NCI-H460 (cell line): ENCODE measurements at places on chromosomes 16 and 17. TPM values are rescaled to one million over a fixed set of nuclear protein-coding genes. Genes with fewer than 3 reads are reported as not detected.
A peak's percentile ranks its signal among the peaks of the same experiment; 100 is the strongest.

GRCh38 chr16:49287572-49287971 lies 5.9 kb upstream of the CBLN1 start:
- no peak for DNase-seq

- DNase-seq: no peak
These were observed 2.3 kb upstream of the ALKBH5 start for GRCh38 chr17:18181358-18181757.

GRCh38 chr16:47578573-47578972 lies 117.4 kb downstream of the PHKB start:
- no peak for DNase-seq

GRCh38 chr16:15495898-15496297 lies 61.5 kb downstream of the BMERB1 start:
- no peak for DNase-seq

GRCh38 chr16:56610017-56610608 lies 1.7 kb downstream of the MT2A start:
- DNase-seq: peak; percentile 54

GRCh38 chr17:35716897-35717465 lies 14.5 kb upstream of the RASL10B start:
- no peak for DNase-seq

- no peak for DNase-seq
These were observed 4.0 kb downstream of the BPTF start for GRCh38 chr17:67829331-67829730.

DNA sequence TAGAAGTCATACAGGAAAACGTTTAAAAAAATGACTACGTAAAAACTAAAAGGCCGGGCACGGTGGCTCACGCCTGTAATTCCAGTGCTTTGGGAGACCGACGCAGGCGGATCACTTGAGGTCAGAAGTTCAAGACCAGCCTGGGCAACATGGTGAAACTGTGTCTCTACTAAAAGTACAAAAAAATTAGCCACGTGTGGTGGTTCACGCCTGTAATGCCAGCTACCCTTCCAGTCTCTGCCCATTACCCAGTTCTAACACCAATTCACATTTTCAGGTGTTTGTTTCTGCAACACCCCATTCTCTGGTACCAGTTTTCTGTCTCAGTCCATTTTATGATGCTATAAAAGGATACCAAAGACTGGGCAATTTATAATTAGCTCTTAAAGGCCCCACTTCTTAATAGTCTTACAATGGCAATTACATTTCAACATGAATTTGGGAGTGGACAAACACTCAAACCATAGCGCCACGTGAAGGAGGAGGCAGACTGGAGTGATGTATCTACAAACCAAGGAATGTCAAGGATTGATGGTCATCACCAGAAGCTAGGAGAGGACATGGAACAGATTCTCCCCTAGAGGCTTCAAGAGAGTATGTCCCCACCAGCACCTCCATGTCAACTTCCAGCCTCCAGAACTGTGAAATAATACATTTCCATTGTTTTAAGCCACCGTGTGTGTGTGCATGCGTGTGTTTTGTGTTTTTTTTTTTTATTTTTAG lies 791 bp upstream of the C17orf75 start:
- DNase-seq: no peak

GRCh38 chr16:75248142-75248535 lies 3.3 kb downstream of the BCAR1 start:
- no peak for DNase-seq

CCL7 gene
- not detected in 2 replicates for total RNA-seq

NUBP1 gene
- 22.9 and 24.1 TPM in 2 replicates for total RNA-seq

NXPH3 gene
- total RNA-seq: 0.40 TPM in 1 of 2 replicates, not detected in the other

GRCh38 chr17:74531231-74531761 lies at the start of gene CD300LB:
Gene CD300LB (minus strand): TSS chr17:74531475. CDS start chr17:74531350, 125 bp downstream.
- no peak for DNase-seq

DNA sequence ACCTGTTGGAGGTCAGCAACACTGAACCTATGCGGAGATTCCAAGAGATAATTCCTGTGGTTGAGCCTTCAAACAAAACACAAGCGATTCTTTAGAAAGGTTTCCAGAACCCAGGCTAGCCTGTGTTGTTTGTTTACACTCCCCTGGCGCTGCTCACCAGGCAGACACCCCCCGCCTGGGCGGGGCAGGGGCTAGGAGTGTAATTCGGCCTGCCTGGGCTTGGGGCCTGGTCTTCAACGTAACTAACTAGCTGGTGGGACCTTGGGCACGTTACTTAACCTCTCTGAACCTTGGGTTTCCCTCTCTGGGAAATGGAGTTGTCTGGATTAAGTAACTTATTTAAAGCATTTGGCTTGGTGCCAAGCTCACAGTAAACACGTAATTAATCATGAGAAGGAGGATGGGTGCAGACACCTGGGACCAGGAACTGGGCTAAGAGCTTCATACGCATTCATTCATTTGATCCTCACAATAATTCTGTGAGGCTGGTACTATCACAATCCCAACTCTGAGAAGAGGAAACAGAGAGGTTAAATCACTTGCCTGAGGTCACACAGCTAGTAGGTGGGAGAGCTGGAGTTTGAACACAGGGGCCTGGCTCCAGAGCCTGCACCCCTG lies 7.6 kb upstream of the ARHGAP27 start:
- no peak for DNase-seq

MFAP4 gene
- not detected in 2 replicates for total RNA-seq

- DNase-seq: no peak
These were observed 32.7 kb downstream of the ITGB3 start for GRCh38 chr17:47286198-47286914.

DNA sequence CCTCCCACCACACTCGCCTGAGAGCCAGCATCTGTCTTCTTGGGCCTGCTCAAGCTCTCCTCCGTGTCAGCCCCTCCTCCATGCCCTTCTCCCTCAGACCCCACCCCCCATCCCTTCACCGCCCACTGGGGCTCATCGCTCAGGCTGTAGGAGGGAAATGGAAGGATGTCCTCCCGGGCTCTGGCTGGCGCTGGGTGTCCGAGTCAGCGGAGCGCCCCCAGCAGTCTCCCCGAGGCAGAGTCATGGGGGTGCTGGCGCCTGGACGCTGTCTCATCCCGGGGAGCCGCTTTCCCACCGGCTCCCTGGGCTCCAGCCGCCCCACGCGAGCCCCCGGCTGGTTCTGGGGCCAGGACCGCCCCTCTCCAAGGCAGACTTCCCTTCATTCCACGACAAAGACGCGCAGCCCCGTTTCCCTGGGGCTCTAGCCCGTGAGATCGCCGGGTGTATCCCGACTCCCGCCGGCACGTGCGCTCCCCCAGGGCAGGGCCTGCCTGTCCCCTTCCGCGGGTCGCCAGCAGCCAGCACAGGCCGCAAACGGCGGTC lies 428 bp upstream of the ANTKMT start:
- peak; percentile 49 for DNase-seq

CDH5 gene
- total RNA-seq: not detected in 2 replicates

DNA sequence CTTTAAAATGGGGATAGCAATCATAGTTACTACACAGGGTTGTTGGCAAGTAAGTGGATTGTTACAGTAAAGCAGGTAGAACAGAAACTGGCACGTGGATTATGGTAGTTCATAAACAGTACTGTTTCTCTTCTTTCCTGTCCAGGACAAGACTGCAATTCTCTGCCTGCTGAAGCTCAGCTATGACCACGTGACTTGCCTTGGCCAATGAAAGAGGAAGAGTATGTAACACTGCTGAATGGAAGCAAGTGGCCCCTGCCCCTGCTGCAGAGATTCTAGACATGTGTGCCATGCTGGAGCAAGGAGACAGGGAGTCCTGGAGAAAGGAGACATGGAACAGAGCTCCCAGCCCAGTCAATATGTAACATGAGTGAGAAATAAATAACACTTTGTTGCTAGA lies 66.6 kb upstream of the TOX3 start:
- DNase-seq: no peak

DNA sequence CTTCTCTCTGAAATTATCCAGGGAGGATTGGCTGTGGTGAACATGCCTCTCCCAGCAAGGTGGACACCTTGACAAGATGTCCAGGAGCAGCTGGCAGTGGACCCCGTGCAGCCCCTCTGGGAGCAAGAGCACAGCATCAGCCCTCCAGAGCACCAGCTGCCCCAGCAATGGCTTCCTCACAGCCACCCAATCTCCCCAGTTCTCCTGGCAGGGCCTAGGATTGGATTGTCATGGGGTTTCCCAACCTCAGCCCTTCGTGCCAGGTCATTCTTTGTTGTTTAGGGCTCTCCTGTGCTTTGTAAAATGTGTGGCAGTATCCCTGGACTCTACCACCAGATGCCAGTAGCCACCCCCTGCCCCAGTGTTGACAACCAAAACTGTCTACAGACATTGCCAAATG lies 1.8 kb upstream of the KRT36 start:
- DNase-seq: no peak

INTS2 gene
- 24.2 and 29.7 TPM in 2 replicates for total RNA-seq

TMEM238L gene
- total RNA-seq: not detected in 2 replicates

STRADA gene
- 21.2 and 28.9 TPM in 2 replicates for total RNA-seq

DNA sequence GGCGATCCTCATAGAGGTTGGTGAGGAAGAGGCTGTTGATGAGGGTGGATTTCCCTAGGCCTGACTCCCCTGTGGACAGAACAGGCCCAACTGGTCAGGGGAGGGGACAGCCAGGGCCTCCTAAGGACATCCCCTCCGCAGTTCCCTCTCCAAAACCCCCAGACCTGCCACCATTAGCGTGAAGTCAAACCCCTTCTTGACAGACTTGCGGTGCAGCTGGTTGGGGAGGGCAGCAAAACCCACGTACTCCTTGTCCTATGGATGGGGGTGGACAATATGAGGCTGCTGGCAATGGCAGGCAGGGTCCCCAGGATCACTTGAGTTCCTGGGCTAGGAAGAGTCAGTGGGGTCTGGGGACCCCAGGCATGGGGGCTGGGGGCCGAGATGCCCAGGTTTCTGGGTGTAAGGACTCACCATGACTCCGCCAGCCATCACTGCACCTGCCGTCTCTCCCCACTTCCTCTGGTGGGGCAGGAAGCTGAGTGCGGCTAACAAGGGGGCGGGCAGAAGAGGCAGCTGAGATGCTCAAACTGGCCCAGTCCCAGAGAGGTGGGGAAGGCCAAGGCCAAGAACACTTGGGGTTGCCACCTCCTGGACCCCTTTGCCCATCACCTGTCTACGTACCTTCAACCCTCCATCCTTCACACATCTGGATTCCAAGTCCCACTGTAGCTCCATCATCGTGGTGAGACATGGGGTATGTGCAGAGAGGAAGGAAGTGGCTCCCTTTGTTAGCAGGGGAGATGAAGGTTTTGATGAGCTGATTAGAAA lies at the start of gene SEPTIN1:
SEPTIN1 (minus strand) TSS at position 451 of the 771 bp plus-strand sequence; CDS start at position 432, 19 bp downstream.
- no peak for DNase-seq

IL17C gene
- total RNA-seq: not detected in 2 replicates

GRCh38 chr17:69326377-69327059 lies 415 bp downstream of the ABCA5 start:
- DNase-seq: no peak

DNA sequence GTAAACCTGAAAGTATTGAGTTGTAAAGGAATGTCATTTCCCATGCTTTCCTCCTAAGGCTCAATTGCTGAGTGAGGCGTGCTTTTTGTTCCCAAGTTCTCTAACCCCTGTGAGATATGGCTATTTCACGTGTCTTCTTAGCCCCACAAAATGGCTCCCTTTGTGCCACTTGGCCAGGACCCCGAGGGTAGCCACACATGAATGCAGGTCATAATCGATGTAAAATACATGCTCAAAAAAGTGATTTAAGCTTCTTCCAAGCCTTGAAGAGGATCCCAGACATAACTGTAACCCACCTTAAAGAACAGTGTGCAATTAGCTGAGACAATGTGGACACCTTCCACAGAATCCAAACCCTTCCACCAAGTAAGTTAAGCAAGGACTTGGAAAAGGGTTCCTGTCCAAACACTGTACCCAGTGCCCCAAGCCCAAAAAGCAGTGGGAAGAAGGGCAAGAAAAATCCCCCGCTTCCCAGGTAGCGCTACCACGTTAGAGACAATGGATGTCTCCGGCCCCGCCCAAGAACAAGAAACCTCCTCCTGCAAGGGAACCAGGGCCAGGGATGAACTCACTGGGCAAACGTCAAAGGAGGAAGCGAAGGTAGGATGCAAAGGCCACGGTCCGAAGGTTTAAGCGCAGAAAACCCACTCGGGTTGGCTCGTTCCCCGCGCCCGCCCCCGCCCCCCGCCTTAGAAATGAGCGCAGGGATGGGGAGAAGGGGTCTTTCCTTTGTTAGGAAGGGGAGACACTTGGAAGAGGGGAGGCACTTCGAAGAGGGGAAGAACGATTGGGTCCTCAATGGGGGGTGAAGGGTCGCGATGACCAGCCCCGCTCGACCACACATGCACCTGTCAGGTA lies 1.2 kb downstream of the JPT1 start:
- no peak for DNase-seq

GRCh38 chr16:81190667-81191066 lies 47.8 kb upstream of the BCO1 start:
- DNase-seq: no peak

GRCh38 chr17:76420356-76421043 lies 32.5 kb downstream of the UBE2O start:
- no peak for DNase-seq

DNA sequence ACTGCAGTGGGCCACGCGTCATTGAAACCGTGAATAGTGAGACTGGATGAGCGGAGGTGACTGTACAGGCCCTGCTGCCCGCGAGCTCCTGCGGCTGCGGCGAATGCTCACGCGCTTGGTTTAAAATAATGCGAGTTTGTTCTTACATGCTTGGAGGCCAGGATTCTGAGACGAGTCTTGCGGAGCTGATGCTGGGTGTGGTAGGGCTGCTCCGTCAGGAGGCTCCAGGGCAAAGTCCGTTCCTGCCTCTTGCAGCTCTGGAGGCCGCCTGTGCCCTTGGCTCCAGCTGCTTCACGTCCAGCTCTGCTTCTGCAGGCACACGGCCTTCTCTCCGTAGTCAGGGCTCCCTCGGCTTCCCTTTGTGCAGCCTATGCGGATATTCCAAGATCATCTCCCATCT lies 9.5 kb downstream of the ACSF3 start:
- no peak for DNase-seq

DNA sequence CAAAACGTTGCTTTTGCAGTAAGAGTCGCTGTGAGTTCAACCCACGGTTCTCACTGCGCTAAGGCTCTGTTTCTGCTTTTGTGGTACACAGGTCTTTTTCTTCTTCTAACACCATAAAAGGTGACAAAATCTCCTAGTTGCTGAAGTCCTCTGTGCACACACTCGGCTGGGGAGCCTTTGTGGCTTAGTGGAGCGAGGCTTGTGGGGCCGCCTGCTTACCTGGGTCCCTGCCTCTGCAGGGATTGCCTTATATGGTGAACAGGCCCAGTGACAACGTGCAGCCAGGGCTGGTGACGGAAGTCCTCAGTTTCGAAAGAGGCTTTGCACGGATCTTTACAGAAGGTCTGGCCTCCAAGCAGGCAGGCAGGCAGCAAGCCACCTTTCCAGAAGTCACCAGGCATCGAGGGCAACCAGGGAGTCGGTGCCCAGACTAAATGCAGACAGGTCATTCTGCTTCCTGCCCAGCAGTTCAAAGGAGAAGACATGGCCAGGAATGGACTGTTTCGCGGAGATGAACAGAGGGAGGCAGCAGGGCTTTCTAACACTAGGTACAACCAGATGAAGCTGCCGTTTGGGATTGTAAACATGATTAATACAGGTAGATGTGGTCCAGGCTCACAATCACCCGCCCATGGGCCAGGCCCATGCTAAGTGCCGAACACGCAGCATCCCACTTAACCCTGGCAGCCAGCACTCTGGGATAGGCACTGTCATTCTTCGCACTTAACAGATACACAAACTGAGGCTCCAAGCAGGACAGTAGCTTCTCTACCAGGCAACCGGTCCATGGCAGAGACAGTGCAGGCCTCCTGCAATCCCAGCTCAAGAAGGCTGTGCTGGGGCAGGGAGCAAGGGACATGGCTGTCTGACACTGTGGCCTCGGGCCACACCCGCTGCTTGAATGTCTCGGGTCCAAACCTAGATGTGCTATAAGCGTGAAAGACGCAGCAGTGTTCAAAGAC lies 10.7 kb upstream of the MEAK7 start:
- DNase-seq: no peak
